ENCODE measurements at places on chromosomes 4 and X.

DNA sequence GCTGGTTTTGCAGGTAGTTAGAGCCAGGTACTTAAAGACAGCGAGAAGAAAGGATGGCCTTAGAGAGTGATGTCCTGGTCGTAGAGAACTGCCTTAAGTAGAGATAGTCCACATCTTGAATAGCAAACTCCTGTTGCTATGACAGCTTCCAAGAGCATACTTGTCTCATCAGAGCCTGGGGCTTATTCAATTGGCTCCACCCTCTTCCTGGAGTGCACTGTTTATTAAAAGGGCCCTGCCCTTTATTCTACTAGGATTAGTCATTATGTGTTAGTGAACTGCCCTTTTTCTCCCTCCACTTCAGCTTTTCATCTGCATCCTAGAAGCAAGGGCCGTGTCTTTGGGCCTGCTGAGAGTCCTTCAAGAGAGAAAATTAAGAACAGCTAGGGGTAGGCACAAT is 94.5 kb upstream of the EOLA2 start:
- DNase-seq: peak; percentile 10

DNA sequence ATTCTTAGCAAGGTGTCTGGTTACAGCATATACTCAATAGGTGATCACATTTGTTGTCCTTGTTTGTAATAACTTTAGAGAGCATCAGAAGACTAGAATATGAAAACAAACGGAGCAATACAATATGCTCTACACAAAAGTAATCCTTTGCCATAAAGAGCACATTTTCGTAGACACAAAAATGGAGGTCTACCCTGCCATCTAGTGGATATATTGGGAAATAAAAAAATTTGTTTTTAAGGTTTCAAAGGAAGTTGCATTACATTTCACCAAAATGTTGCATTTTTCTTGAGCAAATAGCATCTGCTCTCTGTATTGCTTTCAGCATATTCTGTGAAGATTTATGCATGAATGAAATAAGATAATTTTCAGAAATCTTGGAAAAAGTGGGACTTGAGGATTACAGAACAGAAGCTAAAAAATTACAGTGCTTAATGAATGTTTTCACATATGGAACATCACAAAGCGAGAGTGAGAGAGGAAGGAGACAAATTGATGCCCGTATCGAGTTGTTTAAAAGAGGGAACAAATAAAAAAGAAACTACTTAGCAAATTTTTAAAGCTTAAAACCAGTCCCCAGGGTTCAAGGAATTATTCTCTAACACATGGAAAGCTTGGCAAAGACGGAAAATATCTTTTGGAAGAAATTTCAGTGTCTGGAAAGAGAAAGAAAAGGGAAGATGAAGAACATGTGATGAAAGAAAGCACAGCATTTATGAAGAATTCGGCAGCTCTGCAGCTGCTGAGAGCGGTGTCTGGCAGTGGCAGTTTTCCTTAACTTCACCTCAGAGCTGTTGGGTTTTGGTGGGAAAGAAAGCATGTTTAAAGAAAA is 390.1 kb downstream of the ANKRD50 start:
- peak; percentile 26 for DNase-seq

- DNase-seq: no peak
Measured at GRCh38 chr4:8493484-8493883, 52.9 kb downstream of the TRMT44 start.

- no peak for DNase-seq
Measured at GRCh38 chr4:41217020-41217333, 2.6 kb upstream of the APBB2 start.

GRCh38 chr4:145281951-145282350 is 101.6 kb upstream of the OTUD4 start:
- no peak for DNase-seq

- DNase-seq: peak; percentile 77
Measured at GRCh38 chr4:100299046-100299840, 109.0 kb upstream of the DDIT4L start.

- no peak for DNase-seq
Measured at GRCh38 chr4:157838366-157838765, 334.5 kb downstream of the GASK1B start.

- DNase-seq: no peak
Measured at GRCh38 chr4:165293061-165293460, 34.4 kb upstream of the MSMO1 start.

- DNase-seq: no peak
Measured at GRCh38 chr4:110680265-110680664, 57.4 kb upstream of the PITX2 start.

DNA sequence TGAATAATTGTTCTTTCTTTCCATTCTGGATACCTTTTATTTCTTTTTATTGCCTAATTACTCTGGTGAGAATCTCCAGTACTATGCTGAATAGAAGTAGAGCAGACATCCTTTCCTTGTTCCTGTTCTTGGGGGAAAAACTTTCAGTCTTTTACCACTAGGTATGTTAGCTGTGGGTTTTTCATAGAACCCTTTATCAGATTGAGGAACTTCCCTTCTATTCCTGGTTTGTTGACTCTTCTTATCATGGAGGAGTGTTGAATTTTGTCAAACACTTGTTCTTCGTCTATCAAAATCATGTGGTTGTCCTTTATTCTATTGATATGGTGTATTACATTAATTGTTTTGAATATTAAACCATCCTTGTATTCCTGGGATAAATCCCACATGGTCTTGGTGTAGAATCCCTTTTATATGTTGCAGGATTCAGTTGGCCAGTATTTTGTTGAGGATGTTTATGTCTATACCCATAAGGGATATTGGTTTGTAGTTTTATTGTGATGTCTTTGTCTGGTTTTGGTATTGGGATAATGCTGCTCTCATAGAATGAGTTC is 23.6 kb downstream of the SH3BP2 start:
- DNase-seq: no peak

GRCh38 chr4:22607382-22607781 is 85.4 kb upstream of the GBA3 start:
- peak; percentile 31 for DNase-seq

- no peak for DNase-seq
Measured at GRCh38 chr4:130068072-130068471, 972.1 kb downstream of the C4orf33 start.

GRCh38 chr4:105306158-105306781 is 159.6 kb downstream of the TET2 start:
- no peak for DNase-seq

GRCh38 chr4:168666531-168666930 is 169.7 kb downstream of the PALLD start:
- peak; percentile 81 for DNase-seq

GRCh38 chrX:97159916-97160800 is 276.4 kb downstream of the RPA4 start:
- DNase-seq: no peak

DNA sequence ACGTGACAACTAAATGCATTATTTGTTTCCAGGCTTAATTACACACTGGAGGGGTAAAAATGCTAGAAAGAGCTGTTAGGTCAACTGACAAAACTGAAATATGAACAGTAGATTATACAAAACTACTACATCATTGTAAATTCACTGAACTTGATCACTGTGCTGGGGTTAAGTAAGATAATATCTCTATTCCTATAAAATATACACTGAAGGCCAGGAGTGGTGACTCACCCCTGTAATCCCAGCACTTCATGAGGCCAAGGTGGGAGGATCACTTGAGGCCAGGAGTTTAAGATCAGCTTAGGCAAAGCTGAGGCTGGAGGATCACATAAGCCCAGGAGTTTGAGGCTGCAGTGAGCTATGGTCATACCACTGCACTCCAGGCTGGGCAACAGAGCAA is 31.8 kb upstream of the NKX6-1 start:
- DNase-seq: no peak

DNA sequence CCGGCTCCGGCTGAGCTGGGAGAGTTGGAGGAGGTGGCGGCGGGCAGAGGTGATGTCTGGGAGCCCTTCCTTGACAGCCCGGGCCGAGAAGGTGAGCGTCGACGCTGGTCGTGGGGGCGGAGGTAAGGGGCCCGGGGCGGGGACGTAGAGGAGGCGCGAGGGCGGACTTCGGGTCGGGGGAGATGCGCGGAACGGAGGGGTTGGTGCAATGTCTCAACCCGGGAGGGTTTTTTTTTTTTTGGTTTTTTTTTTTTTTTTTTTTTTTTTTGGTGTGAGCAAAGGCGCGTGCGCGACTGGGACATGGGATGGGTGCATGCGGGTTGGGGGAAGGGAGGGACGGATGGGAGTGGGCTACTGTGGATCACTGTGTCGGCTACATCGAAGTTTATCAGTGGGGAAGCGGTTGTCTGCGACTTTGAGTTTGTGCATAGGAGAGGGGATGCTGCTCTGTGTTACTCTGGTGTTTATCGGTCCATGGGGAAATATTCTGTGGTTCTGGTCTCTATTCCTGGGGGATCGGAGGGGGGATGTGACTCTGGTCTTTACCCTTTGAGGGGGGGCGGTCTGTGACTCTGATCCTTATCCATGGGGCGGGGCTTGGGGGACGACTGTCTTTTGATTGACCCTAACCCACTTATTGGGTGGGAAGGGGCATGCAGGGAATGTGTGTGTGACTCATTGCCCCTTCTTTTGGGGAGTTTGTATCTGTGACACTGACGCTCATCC is 537 bp downstream of the RBM10 start:
- DNase-seq: no peak

DNA sequence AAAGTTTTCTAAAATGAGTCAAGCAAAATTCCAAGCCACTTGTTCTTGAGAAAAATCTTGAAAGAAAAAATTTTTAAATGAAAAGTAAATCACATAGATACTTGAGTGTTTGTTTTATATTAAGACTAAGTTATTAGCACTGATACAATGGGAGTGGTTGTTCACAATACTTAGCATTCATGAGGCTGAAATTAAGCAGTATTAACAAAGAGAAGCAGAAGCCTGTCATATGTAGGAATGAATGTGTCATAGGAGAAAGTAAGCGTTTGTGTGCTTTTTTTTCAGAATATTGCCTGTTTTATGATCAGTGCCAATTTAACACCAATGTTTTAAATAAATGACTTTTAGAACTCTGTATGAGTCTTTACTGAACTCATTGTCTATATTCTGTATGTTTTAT is 37.6 kb downstream of the PLS3 start:
- no peak for DNase-seq

GRCh38 chr4:150229520-150229919 is 151.3 kb downstream of the DCLK2 start:
- no peak for DNase-seq

DNA sequence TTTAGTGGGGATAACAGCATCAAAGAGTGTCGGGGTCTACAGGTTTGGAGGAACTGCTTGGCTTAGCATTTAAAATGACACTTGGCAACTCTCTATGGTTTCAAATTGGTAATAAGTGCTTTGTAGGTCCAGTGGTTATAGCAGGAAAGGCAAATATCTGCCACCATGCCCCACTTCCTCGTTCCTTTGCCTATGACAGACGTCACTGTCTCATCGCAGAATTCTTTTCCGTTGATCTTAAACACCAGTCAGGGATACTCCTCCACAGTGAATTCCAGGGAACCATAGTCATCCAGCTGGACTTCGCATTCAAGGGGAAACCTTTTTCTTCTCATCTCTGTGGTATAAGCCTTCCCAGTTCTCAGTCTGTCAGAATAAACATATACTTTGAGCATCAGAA is 319.1 kb downstream of the GPAT3 start:
- DNase-seq: peak; percentile 99

GRCh38 chr4:71206763-71207162 is 132.1 kb upstream of the SLC4A4 start:
- no peak for DNase-seq

GRCh38 chrX:150569155-150569477 is 695 bp downstream of the MTM1 start:
- peak; percentile 19 for DNase-seq

- no peak for DNase-seq
Measured at GRCh38 chr4:185469580-185470154, 1.9 kb downstream of the CCDC110 start.

DNA sequence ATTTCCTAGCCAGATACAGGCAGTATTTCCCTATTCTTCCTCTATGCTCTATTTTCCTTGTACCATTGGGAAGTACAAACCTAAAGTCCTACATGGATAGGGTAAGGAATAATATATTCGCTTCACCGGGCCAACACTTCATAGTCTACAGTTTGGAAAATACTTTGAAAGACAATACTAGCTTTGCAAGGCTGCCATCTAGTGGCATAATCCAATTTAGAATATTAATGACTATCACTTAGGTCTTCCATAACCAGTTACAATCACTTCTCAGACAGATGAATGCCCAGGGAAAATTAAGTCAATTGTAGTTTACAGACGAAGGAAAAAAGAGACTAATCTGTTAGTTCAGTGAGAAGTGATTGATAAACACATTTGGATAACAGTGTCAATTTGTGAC is 141.0 kb upstream of the FAM47C start:
- DNase-seq: no peak

DNA sequence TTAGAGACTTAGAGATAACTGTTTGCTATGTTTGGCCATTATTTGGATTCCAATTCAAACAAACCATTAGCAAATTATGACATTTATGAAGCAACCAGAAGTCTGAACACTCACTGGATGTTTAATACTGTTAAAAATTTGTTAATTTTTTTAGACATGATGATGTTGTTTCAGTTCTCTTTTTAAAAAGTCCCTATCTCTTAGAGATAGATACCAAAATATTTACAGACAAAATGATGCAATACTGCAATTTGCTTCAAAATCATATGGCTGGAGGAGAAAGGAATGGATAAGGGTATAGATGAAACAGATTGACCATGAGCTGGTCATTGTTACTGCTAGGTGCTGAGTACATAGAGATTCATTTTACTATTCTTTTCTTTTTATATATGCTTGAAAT is 534.6 kb downstream of the BCOR start:
- DNase-seq: no peak

DNA sequence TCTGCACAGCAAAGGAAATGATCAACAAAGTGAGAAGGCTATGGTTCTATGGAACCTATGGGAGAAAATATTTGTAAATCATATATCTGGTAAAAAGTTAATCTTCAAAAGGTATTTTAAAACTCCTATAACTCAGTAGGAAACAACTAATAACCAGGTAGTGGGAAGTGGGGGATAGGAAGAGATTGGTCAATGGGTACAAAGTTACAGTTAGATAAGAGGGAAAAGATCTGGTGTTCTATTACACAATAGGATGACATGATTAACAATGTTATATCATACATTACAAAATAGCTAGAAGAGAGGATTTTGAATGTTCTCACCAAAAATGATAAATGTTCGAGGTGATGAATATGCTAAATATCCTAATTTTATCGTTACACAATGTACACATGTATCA is 46.3 kb downstream of the NDNF start:
- no peak for DNase-seq

DNA sequence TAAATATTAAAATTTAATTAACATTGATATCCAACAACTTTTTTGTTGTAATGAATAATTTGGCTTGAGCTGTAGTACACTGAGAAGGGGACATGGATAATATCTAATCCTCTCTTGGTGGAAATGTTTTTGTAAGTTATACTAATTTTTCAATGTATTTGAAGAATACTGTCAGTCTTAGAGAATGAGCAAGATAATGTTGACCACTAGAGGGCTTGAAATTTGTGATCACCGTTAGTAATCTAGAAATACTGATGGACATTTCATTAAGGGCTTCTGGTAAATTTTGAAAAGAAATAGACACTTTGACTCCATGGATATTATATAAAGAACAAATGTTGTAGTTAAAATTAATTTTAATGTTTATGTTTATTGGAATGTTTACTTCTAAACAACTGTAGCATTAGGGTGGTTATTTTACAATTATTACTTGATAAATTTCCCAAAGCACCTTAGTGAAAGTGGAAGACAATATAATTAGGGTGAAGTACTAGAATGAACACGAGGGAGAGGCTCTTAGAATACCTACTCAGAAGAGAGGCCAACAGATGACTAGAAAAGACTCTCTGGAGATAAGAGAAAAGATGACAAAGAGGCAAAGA is 20.0 kb upstream of the CAMK2D start:
- DNase-seq: peak; percentile 2

GRCh38 chr4:73870260-73870659 is 1.1 kb downstream of the CXCL1 start:
- DNase-seq: no peak

Data from kidney glomerular epithelial cell (primary cell).